ENCODE measurements at places on chromosomes 13 and 19.

DNA sequence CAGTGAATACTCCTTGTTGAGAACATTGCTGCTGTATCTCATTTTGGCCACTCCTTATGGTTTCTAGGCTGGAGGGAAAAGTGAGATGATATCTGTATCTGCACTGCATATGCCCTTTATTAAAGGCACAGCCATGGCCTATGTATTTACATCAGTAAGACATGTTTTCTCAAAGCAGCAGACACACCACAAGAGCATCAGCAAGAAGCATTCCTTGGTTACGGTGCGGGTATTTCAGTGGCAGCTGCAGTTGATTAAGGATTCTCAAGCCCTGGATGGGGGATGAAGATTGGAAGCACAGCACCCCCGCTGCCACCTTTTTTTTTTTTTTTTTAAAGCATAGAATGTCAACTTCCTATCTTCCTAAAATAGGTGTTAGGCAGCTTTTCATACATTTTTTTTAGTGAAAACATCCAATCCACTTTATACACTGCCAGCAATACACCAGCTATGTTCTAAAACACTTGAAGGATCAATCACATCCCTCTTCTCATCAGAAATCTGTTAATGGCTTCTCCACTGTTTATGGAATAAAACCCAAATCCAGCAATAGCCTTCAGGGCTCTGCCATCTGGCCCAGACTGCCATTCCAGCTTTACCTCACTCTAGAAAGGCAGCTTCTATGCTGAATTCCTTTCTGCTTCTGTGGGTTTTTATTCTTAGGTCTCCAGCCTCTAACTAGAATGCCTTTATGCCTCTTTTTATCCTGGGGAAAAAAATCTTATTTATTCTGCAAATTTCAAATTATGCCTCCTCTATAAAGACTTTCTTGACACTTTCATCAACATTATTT is 331.0 kb downstream of the DNAJC15 start:
- no peak overlapping the region for H3K4me3 ChIP-seq
- H3K27me3 ChIP-seq = no peaks in the 10 kb centered on the region
- no peak overlapping the region for H3K27ac ChIP-seq
- H3K36me3 ChIP-seq = no peaks in the 10 kb centered on the region
- DNase-seq = no peak
- H3K4me1 ChIP-seq = peaks cover 13% of the 10 kb centered on the region

DNA sequence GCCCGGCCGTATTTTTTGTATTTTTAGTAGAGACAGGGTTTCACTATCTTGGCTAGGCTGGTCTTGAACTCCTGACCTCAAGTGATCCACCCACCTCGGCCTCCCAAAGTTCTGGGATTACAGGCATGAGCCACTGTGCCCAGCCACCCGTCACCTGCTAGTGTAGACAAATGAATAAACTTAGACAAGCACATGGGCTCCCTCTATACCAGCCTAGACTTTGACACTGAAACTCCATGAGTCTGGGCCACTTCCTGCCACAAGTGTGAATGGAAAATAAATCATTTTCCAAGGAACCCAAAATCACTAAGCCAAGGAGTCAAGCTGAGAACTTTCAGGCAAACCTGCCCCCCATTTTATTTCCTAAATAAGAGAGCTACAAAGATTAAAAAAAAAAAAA is 27.0 kb upstream of the TPT1 start:
- H3K36me3 ChIP-seq = no peaks in the 10 kb centered on the region
- H3K4me3 ChIP-seq = no peak overlapping the region
- DNase-seq = no peak

- H3K4me1 ChIP-seq = no peaks in the 10 kb centered on the region
- peaks cover 22% of the 10 kb centered on the region for H3K27me3 ChIP-seq
- H3K4me3 ChIP-seq = no peak overlapping the region
- no peak overlapping the region for H3K27ac ChIP-seq
These were observed 57.5 kb downstream of the ZNF726 start for GRCh38 chr19:23972161-23972560.

DNA sequence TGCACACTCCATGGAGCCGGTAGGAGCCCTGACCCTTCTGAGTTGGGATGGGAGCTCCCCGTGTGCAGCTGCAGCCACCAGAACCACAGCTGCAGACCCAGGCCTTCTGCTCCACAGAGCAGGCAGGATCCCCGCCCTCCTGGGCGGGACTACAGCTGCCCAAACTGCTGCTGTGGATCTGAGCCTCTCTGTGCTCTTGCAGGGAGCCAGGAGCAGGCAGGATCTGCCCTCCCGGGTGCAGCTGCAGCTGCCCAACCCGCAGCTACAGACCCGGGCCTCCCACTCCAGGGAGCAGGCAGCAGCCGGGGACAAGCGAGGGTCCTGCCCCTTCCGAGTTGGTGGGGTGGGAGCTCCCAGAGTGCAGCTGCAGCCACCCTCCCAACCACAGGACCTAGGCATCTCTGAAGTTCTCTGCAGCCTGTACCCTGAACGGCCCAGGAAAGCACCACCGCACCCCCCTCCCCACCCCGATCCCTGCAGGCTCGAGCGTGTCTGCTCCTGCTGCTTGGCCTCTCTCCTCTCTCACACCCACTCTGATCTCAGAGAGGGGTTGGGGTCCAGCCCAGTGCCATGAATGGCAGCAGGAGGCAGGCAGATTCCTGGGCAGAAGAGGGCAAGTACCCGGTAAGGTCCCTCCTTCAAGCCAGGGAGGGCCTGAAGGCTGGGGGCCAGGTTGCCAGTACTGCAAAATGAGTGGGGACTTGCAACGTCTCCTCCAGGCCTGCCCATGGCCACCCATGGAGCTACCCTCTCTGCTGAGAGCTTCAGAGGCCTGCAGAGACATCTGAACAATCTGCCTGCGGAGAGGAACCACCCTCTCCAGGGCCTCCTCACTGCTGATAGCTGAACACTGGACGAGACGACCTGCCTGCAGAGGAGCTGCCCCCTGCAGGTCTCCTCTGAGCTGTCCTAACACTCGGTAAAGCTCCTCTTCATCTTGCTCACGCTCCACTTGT is 16.4 kb upstream of the EMP3 start:
- peaks cover 10% of the 10 kb centered on the region for H3K4me1 ChIP-seq
- H3K27ac ChIP-seq = no peak overlapping the region
- H3K36me3 ChIP-seq = no peaks in the 10 kb centered on the region
- H3K4me3 ChIP-seq = no peak overlapping the region

DNA sequence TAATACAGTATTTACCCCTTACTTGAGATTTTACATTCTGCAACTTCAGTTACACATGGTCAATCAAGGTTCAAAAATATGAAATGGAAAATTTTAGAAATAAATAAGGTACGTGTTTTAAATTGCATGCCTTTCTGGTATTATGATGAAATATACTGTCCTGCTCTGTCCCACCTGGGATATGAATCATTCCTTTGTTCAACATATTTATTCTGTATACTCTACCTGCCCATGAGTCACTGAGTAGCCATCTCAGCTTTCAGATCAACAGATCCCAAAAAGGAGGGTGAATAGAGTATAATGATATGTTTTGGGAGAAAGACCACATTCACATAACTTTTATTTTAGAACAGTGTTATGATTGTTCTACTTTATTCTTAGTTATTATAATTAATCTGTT is 37.8 kb downstream of the STOML3 start:
- H3K27ac ChIP-seq = no peak overlapping the region
- H3K36me3 ChIP-seq = no peaks in the 10 kb centered on the region

DNA sequence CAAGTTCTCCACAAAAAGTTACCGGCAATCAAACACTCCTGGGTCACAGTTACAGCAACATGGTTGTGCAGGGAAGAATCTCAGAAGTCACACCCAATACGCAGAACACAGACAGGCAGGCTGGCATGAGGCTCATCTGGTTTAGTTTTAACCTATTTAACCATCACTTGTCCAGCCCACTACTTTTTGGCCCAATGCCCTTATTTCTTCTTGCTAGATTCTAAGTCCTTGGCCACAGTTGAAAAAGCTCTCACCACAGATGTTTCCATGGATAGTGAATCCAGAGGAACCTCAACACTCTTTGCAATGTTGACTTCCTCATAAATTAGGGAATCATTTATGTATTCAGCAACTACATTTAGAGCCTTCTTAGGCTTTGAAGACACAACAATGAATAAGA is 50.7 kb upstream of the FNDC3A start:
- no peaks in the 10 kb centered on the region for H3K27me3 ChIP-seq
- no peak for DNase-seq
- H3K4me1 ChIP-seq = no peaks in the 10 kb centered on the region
- no peaks in the 10 kb centered on the region for H3K36me3 ChIP-seq
- no peak overlapping the region for H3K27ac ChIP-seq

DNA sequence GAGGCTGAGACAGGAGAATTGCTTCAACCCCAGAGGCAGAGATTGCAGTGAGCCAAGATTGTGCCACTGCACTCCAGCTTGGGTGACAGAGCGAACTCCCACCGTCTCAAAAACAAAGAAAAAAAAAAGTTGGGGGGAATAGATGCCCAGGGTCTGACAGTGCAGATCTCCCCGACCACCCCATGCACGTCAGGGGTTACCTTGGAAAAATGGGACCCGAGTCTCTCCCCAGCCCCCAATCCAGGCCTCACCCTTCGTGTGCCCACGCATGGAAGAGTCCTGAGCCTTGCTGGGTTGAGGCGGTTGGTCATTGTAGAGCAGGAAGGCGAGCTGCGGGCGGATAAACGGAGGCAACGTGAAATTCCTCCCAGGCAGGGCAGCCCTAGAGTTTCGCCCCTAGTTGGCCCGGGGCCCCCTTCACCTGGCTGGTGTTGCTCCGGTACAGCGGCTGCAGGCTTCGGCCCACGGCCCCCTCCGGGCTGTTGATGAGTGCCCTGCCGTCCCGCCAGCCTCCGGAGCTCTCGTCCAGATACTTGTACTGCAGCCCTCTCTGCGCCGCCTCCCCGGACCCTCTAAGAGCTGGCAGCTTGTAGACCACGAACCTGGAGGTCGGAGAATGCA is 588 bp downstream of the DNASE2 start:
- peaks cover 15% of the 10 kb centered on the region for H3K4me1 ChIP-seq
- H3K4me3 ChIP-seq = peak overlapping the region; percentile 79
- peaks cover 2% of the 10 kb centered on the region for H3K27me3 ChIP-seq
- H3K27ac ChIP-seq = peak overlapping the region; percentile 86
- H3K36me3 ChIP-seq = peaks cover 3% of the 10 kb centered on the region

DNA sequence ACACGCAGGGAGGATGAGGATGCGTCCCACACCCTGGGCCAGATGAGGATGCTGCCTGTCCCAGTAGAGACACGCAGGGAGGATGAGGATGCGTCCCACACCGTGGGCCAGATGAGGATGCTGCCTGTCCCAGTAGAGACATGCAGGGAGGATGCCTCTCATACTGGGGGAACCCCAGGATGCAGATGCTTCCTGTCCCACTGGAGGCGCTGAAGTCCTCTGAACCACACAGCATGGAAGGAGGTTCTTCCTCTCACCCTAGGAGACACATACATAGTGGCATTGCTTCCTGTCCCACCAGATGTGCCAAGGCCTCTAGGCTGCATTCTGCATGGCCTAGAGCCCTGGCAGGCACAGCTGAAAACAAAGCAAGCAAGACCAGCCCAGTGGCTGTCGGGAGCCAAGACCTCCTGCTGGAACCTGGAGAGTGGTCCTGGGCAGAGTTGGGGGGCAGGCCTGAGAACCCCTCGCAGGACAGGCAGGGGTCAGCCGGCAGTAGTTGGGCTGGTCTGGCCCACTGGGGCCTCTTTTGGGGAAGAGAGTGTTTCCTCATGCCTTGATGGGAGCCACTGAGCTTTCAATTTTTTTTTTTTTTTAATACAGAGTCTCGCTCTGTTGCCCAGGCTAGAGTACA is 4.3 kb downstream of the HPN start:
- no peak for DNase-seq
- no peaks in the 10 kb centered on the region for H3K27me3 ChIP-seq
- no peaks in the 10 kb centered on the region for H3K36me3 ChIP-seq
- H3K4me3 ChIP-seq = no peak overlapping the region

DNA sequence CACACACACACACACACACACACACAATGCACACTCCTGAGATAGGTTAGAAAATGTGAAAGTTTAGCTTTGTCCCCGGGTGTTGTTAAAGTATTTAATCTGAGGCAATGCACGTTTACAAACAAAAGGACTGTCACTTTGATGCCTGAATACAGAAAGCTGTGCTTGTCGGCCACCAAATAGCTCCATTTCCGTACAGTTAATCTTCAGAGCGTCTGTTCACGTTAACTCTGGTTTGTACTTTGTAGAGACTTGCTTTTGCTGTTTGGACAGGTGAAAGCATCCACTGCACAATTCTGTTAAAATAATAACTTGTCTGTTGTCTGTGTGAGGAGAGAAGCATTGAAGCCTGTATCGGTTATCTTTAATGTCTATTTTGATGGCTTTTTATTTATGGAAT is 267.8 kb downstream of the FGF9 start:
- no peak for DNase-seq
- no peaks in the 10 kb centered on the region for H3K27me3 ChIP-seq
- no peak overlapping the region for H3K27ac ChIP-seq
- no peak overlapping the region for H3K4me3 ChIP-seq

All from psoas muscle (tissue), 8 donors.